Activated CD4-positive, alpha-beta T cell treated with anti-CD3 and anti-CD28 coated beads for 24 hours (primary cell): ENCODE measurements at places on chromosomes 12 and 14.

GRCh38 chr12:29346769-29347421 is 34.1 kb downstream of the ERGIC2 start:
- DNase-seq: no peak

GRCh38 chr12:52023182-52023975 is 16.6 kb downstream of the TAMALIN start:
- DNase-seq: peak; percentile 93

- no peak for DNase-seq
Observed at GRCh38 chr14:67491741-67492507, 3.4 kb upstream of the TMEM229B start.

DNA sequence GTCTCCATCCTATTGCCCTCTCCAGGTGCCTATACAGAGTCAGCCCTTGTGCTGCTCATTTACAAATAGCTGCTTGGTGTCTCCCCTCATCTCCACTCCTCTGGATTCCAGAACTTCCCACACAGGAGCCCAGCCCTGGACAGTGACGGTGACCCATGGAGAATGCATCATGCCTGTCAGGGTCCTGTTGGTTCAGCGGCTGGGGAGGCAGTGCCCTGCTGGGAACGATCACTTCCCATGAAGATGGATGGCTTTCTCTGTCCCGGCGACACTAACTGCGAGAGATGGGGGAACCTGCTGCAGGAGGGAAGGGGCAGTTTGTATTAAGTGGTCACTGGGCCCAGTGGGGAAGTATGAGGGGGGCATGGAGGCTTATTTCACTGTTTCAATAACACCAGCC is 395.0 kb upstream of the TBX3 start:
- no peak for DNase-seq

DNA sequence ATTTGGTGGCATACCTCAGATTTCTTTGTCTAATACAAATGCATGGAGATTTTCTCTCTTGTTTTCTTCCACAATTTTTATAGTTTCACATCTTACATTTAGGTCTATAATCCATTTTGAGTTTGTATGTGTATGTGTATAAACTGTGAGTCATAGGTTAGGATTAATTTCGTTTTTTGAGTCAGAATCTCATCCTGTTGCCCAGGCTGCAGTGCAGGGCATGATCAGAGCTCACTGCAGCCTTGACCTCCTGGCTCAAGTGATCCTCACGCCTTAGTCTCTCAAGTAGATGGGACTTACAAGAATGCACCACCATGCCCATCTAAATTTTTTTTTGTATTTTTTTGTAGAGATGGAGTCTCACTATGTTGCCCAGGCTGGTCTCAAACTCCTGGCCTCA is 71.6 kb downstream of the OTOGL start:
- DNase-seq: no peak

DNA sequence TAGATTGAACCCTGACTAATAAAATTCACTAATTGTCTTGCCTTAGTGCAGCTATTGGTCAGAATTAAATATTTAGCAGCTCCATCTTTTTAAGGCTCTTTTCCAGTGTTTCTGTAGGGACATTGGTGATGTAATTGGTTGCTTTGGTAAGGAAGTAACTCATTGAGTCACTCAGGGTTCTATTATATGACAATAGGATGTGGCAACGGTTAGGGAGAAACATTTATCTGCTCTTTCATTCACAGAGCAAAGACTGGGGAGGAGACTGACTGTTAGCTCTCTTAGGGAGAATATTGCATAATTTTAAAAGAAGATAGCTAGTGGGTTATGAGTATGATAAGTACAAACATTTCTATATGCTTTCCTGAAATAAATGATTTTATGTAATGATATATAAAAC is 616.5 kb downstream of the TRHDE start:
- no peak for DNase-seq

GRCh38 chr14:81686512-81686911 is 152.9 kb upstream of the SEL1L start:
- no peak for DNase-seq

DNA sequence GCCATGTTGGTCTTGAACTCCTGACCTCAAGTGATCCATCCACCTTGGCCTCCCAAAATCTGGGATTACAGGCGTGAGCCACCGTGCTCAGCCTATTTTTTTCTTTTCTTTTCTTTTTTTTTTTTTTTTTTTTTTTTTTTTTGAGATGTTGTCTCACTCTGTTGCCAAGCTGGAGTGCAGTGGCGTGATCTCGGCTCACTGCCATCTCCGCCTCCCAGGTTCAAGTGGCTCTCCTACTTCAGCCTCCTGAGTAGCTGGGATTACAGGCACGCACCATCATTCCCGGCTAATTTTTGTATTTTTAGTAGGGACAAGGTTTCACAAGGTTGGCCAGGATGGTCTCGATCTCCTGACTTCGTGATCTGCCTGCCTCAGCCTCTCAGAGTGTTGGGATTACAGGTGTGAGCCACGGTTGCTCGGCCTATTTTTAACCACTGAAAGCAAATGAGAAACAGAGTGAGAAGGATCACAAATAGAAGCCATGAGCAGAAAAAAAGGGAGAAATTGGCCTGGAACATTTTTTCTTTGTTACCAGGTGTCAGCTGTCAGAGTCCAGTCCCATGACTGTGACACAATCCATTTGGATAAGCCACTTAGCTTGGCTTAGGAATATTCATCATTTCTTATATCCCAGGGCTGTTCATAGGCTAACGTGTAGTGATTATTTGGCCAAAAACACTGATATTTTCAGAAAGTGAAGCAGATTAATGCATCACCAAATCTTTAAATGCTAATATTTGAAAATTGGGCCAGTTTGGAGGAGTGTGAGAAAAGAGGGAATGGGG is 7.9 kb upstream of the NFKBIA start:
- DNase-seq: no peak

DNA sequence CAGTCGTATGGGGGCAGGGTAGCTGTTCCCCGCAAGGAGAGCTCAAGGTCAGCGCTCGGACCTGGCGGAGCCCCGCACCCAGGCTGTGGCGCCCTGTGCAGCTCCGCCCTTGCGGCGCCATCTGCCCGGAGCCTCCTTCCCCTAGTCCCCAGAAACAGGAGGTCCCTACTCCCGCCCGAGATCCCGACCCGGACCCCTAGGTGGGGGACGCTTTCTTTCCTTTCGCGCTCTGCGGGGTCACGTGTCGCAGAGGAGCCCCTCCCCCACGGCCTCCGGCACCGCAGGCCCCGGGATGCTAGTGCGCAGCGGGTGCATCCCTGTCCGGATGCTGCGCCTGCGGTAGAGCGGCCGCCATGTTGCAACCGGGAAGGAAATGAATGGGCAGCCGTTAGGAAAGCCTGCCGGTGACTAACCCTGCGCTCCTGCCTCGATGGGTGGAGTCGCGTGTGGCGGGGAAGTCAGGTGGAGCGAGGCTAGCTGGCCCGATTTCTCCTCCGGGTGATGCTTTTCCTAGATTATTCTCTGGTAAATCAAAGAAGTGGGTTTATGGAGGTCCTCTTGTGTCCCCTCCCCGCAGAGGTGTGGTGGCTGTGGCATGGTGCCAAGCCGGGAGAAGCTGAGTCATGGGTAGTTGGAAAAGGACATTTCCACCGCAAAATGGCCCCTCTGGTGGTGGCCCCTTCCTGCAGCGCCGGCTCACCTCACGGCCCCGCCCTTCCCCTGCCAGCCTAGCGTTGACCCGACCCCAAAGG is 804 bp downstream of the GAPDH start:
- DNase-seq: peak; percentile 63

DNA sequence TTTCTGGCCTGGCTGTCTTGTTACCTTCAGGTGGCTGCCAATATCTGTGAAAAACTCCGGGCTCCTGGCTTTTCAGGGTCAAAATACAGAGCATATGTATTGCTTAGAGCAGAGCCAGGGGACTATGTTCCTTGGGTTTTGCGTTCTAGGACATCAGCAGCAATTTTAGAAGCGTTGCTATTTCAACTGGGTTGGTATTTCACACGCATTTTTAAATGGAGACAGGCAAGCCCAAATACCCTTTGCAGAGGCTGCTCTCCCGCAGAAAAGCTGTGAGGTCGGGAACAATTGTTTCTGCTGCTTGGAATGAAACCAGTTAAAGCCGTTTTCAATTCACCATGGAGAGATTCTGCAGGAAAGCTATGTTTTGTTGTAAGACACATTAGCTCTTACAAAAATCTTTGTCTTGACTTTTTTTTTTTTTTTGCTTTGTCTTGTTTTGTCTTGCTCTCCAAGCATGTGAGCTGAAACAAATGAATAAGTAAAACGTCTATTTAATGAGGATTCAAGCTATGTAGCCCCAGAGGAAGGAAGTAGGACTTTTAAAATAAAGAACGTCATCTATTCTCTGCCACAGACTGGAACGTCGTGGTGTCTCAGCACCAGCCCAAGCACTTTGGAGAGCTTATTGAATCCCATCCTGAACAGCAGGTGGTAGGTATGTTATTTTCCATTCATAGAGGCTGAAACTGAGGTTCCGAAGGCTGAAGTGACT is 181.0 kb upstream of the TBX3 start:
- no peak for DNase-seq

GRCh38 chr12:3229577-3229976 is 152.4 kb downstream of the TSPAN9 start:
- no peak for DNase-seq

- DNase-seq: no peak
Observed at GRCh38 chr14:92549859-92550230, 36.3 kb downstream of the RIN3 start.

GRCh38 chr12:29389295-29389919 is 8.4 kb upstream of the ERGIC2 start:
- no peak for DNase-seq
